ENCODE measurements at places on chromosomes 7 and 10.

DNA sequence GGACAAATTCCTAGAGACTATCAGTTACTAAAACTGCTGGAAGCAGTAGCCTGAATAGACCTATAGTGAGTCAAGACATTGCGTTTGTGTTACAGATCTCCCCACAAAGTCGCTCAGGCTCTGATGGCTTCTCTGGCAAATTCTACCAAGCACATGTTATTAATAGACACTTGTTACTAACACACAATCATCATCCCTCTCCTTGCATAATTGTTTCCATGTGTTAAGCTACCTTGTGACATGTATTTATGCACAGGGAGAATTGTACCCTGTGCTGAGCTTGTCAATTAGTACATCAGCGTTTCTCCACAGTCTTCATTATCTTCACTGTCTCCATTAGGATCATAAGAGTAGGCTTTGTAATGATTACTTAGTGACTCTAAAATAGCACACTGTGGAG, 31.2 kb downstream of the DYNC2I1 start:
- peak; percentile 43 for DNase-seq

GRCh38 chr10:125148528-125148927, 11.8 kb downstream of the CTBP2 start:
- DNase-seq = no peak

DNA sequence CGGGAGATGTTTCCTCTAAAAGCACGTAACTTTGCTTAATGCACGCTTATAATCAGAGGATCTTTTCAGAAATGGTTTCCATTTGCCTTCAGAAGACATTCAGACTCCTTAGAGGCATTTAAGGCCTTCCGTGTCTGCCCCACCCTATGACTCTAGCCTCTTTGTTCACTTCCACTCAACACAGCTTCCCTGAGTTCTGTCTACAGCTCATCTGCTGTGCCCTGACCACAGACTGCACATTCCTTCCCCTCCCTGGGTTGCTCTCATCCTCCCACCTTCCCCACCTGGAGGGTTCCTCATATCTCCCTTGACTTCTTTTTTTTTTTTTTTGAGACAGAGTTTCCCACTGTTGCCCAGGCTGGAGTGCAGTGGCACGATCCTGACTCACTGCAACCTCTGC, 16.6 kb downstream of the FBH1 start:
- DNase-seq = no peak

DNA sequence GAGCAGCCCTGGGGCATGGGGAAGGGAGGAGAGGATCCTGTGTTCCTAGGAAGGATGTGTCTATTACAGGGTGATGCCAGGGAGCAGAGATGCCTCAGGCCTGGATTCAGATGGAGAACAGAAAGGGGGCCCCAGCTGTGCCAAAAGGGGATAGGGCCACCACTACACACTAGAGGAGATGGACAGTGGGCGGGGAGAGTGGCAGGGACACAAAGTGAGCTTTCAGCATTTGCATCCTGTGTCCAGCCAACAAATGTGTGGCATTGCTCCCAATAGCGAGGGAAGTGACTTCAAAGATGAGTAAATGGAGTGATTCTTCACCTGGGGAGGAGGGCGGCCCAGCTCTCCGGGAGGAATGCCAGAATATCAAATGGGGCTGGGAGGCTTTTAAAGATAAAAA, 64.9 kb upstream of the WAPL start:
- peak; percentile 75 for DNase-seq

- no peak for DNase-seq
Measured at GRCh38 chr7:12601302-12601869, 30.9 kb downstream of the SCIN start.

DNA sequence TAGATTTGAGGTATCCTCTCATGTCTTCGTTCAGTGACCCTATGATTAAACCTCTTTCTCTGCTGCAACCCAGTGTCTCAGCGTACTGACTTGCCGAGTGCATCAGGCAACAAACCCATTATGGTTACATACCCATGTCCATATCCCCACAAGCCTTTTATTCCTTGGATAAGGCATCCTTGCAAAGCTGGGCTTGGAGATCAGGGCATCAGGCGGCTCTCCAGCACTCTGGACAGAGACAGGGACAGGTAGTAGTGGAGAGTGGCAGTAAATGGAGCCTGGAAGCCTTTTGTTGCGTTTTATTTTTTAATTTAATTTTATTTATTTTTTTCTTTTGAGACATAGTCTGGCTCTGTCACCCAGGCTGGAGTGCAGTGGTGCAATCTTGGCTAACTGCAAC, 32.0 kb upstream of the NPFFR1 start:
- no peak for DNase-seq

- no peak for DNase-seq
Measured at GRCh38 chr10:77452952-77453564, 184.6 kb downstream of the KCNMA1 start.

DNA sequence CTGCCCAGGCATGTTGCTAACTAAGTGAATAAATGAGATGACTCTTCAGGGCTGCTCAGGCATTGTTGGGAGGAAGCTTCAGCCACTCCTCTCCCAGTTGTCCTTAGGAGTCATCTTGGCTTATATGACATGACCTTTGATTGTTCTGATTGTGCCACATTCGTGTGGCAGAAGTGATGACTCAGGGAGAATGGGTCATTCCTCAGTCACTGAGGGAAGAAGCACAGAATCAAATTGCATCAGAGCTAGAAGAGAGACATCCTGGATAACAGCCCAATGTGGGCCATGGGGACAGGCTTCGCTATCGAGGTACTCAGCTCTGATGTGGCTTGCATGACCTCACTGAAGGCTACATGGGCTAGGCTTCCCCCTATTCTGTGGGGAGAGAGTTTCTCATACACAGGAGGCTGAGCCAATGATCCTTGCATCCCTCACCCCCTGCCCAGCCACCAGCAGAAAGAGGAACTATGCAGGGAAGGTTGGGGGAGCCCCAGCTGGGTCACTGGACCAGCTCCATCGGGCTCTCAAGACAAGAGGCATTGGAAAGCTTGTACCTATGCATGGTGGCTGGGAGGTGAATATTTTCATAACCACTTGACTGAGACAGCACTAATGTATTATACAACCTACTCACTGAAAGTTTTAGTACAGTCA, 6.0 kb upstream of the HMX3 start:
- no peak for DNase-seq

GRCh38 chr7:149199234-149199995, 4.1 kb downstream of the ZNF282 start:
- no peak for DNase-seq

GRCh38 chr7:80600046-80600445, 38.4 kb upstream of the CD36 start:
- no peak for DNase-seq

GRCh38 chr10:71575451-71575850, 144.1 kb downstream of the C10orf105 start:
- no peak for DNase-seq

GRCh38 chr7:142412551-142413193, 154.8 kb upstream of the PRSS58 start:
- DNase-seq = peak; percentile 48

DNA sequence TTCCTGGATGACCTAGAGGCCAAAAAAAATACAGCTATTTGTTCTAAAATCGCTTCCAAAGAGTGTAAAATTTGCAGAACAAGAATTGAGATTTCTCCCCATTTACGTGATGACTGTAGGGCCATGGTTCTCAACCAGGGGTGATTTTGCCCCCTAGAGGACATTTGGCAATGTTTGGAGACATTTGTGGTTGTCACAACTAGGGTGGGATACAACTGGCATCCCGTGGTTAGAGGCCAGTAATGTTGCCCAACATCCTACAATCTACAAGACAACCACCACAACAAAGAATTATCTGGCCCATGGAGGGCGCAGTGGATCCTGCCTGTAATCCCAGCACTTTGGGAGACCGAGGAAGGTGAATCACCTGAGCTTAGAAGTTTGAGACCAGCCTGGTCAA, 22.8 kb upstream of the MALSU1 start:
- DNase-seq = no peak

GRCh38 chr7:125645770-125646169, 716.1 kb upstream of the POT1 start:
- no peak for DNase-seq

GRCh38 chr7:26991796-26992195, 104.0 kb downstream of the HOXA1 start:
- no peak for DNase-seq

DNA sequence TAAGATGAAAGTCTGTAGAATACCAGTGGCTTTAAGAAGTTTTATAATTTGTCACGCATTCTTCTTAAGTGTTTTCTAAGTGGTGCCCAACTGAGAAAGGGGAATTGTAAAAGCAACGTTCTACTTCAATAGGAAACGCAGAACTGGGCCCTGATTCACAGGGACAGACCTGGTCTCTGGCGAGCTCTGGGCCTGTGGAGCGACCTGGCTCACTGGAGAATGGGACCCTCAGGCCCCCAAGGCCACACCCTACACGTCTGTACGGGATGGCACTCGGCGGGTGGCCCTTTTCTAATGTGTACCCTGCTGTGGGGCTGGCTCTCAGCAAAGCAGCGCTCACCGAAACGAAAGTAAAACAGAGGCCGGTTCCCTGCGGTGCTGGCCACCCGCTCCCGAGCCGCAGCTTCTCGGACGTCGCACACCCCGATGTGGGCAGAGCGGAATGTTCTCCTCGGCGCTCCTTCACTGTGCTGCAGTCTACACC, 205.0 kb downstream of the DIP2C start:
- no peak for DNase-seq

DNA sequence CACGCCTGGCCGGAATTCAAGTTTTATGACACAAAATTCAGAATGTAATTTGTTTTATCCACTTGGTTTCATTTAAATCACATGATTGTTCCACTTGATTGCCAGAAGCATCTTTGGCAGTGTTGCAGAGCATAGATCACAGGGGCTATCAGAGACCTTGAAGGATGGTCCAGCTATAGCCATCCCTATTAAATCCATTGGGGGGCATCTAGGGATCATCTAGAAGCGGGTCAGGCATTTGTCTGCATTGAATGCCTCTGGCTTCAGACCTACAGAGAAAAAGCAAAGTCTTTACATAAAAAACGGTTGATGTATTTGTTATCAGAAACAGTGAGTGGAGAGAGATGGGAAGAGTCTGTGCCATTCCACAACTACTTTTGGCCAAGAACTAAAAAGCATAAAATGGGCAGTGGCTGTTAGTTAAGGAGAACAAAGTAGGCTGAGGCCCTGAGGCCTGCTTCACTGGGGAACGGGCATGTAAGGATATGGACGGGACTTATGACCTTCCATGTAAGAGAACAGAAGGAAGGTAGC, 146.3 kb downstream of the NXPH1 start:
- DNase-seq = no peak

DNA sequence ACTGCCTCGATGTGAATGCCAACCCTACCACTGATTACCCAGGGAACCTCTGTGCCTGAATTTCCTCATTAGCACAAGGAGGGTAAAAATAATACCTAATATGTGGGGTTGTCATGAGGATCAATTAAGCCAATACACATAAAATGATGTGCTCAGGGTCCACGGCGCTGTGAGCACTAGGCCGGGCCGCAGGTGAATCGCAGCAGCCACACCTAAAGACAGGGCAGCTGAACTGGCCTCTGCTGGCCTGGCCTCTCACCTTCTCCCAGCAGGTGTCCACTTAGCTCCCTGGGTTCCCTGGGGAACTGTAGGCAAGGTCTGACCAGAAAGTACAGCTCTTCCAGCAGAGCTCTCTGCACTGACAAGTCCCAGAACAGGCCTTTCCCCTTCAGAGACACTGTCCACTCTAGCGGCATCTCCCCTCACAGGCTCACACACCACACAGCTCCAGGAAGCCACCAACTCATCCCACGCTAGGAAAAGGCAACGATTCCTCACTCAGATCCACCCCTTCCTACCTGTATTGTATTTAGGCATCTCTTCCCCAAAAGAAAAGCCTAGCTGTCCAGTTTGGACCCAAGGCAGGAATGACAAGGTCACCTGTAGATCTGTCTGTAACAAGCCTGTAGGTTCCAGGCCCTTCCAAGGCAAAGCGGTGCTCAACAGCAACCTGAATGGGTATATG, 273.1 kb downstream of the USP6NL start:
- DNase-seq = no peak

- DNase-seq = no peak
Measured at GRCh38 chr10:63171255-63171855, 38.2 kb downstream of the NRBF2 start.

GRCh38 chr7:94057955-94058354, 53.8 kb upstream of the BET1 start:
- no peak for DNase-seq

DNA sequence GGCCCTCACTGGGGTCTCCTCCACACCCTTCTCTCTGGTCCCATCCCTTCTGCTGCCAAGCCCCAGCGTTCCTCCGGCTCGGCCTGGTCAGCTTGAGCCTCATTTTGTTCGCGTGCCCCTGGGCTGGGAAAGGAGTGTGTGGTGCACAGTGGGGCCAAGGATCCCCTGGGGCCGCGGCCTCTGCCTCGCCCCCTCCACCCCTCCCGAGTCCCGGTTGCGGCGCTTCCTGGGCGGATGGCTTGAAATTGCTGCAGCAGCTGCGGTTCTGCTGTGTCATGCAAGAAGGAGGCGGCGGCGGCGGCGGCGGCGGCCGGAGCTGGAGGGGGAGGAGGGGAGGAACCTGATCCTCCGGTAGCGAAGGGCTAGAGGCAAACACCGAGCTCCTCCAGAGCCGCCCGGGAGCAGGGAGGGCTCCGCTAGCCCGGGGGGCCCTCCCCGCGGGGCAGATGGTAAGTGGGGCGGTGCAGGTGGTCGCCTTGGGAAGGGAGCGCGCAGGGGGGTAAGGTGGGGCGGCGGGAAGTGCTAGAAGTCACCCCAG, 217.8 kb upstream of the MKLN1 start:
- peak; percentile 79 for DNase-seq

DNA sequence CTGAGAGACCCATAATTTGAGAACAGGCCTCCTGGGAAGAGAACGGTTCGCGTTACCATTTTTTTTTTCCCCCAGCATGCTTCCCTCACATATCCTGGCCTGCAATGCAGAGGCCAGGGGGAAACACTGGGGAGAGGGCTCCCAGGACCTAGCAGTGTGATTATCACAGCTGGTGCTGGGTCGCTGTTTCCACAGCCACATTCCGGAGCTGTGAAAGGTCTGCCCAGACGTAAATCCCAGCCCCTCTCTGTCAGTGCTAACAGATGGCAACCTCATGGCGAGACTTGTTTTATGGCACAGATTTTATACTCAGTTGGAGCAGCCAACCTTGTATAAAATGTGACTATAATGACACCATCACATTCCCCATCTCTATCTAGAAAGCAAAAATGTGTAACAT, 150.5 kb downstream of the PLXDC2 start:
- no peak for DNase-seq

DNA sequence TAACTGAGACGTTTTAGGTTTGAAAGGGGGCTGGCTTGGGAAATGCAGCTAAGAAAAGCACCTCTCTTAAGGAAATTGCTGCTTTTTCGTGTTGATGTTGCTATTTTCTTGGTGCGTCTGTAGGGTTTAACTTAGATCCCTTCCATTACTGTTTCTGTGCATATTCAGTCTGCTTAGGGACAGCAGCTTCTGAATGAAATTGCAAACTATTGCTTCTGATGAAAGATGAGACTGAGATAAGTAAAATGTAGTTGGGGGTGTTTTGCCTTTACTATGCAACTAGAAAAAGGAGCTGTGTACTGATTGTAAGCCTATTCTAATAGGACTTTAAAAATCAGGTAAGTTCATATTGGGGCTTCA, 772 bp downstream of the HDAC9 start:
- DNase-seq = no peak

Measured in Ammon's horn (tissue), 1 donor.